Stimulated activated CD8-positive, alpha-beta memory T cell treated with anti-CD3 and anti-CD28 coated beads, Interleukin-4, amount 100 ng/mL, for 24 hours (primary cell): ENCODE measurements at places on chromosomes 12 and 14.

DNA sequence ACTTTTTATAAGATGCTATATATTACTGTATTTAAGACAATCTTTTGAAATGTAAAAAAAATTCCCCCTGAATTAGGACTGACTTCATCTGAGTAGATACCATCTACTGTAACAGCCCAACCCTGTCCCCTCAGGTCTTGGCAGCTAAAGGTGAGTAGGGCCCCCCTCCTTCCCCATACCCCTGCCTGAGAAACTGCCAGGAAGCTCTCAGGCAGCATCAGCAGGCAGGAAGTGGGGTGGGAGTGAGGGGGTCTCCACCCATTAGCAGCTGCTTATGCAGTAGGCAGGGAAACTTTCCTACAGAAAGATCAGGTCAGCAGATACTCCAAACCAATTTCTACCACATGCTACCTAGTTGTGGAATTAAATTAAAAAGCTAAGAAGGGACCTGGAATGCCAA lies 62.5 kb downstream of the PAX9 start:
- DNase-seq: no peak

GRCh38 chr12:98828802-98829600 lies 183.9 kb downstream of the APAF1 start:
- DNase-seq: no peak

GRCh38 chr12:123134271-123134671 lies 16.6 kb downstream of the PITPNM2 start:
- DNase-seq: no peak

DNA sequence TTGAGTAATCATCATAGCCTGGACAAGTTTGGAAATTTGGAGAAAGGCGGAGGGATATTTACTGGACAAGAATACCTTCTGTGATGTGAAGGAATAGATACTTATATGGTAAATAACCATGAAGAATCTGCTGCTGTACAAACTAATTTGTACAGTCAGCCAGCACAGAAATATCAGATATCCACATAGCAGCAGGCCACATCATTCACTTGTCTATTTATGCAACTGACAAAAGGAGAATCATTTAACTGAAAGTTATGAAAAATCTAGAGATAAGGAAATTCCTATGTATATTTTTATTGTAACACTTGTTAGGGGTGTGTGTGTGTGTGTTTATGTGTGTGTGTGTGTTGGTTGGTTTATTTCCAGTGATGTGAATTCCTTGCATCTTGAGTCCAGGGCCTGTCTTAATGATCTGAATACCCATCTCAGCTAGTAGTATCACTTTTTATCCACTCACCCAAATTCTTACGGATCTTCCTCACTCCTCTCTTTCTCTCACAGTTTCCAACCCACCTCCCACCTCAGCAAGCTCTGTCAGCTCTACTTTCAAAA lies 10.5 kb upstream of the LRIG3 start:
- no peak for DNase-seq
